ENCODE measurements at places on chromosomes 7 and 10.
A peak's percentile ranks its signal among the peaks of the same experiment; 100 is the strongest.

DNA sequence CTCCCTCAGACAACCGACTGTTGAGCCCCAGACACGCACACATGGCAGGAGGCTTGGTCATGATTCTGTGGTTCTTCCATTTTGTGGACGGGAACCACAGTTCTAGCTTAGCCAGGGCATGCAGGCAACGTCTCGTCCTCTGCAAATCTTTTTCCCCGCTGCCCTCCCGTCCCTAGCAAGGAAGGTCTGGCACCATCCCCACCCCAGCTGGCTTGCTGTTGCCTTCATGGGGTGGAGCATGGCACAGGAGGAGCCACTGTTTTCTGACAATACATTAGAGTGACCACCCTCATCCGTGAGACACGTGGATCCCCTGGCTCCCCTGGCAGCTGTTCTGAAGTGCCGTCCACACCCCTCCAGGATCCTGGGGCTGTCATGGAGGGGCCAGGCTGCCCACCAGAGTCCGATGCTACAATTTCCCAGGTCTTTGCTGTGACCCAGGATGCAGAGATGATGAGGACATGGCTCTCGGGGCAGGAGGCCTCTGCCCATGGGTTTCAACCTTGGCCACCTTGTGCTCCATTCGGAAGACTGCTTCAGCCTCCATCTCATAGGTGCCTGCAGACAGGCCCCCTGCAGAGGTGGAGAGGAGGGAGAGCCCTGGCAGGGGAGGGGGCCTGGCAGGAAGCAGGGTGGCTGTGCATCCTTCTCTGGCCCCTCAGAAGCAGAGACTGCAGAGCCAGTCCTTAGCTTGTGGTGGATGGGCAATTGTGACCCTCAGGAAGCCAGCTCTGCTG, 233.6 kb downstream of the GLRX3 start:
- no peak for DNase-seq

DNA sequence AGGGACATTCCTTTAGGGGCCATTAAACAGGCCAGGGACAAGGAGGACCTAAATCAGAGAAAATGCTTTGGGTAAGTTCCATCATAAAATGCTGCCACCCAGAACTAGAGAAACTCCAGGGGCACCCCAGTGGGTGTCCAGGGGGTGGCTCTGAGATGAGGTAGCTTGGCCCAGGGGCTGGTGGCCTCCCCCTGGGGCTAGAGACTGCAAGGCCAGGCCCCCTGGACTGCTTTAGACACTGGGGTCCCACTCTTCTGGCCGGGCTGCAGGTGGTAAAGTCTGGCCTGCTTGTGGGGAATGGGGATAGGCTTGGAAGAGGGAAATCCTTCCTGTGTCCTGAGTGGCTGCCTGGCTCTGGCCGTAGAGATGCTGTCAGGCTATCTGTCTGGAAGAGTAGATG, 169.6 kb upstream of the PODXL start:
- no peak for DNase-seq

GRCh38 chr7:130141884-130142653, 63.1 kb downstream of the TMEM209 start:
- DNase-seq = no peak

DNA sequence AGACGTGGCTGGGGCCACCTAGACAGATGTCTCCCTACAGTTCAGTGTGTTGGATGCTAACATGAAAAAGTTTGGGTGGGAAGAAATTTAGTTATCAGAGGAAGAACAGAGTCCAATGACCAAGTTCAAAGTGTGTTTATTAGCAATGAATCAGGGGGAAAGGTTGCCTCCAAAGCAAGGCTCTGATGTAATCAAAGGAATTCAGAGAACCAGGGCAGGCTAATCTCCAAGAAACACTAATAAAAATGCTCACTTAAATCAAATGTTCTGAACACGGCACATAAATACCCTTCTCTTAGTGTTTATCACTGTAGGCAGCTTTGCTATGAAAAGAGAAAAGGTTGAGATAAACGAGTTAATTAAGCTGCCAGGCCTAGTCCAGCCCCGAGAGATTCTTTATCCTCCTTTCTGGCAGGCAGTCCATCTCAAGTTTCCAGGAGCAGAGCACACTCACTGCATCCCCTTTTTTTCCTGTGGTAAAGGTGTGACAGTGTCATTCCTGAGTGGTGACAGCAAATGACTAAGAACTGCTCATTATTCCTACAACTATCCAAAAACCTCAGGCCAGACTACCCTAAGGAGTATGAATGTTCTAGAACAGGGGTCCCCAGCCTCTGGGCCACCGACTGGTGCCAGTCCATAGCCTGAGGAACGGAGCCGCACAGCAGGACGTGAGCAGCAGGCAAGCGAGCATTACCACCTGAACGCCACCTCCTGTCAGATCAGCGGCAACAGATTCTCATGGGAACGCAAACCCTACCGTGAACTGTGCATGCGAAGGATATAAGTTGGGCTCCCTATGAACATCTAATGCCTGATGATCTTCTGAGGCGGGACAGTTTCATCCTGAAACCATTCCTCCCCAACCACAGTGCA, 66.9 kb upstream of the FHIP2A start:
- no peak for DNase-seq

DNA sequence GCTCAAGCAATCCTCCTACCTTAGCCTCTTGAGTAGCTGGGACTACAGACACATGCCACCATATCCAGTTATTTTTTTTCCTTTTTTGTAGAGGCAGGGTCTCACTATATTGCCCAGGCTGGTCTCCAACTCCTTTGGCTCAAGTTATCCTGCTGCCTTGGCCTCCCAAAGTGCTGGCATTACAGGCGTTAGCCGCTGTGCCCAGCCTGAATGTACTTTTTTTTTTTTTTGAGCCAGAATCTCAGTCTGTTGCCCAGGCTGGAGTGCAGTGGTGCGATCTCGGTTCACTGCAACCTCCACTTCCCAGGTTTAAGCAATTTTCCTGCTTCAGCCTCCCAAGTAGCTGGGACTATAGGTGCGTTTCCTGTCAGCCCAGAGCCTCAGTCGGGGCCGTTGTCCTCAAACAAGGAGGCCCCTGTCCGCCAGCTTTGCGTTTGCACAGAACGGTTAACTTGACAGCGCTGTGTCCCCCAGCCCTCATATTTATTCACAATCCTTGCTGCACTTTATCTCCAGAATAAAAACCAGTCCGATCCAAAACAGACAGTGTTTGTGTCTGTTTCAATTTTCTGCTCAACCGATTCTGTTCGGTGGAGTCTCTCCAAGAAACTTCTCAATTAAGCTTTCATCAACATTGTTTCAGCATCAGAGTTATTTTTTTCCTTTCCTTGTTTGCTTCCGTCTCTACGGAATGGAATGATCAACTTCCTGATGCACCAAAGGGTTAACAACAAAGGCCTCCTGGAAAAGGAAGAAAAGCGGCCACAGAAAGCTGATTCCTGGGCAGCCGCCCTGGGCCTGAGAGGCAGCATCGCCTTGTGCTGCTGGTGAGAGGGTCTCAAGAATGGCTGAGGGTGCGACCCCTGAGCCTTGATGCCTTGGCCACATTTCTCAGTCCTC, 64.5 kb downstream of the PDIA4 start:
- DNase-seq = no peak

DNA sequence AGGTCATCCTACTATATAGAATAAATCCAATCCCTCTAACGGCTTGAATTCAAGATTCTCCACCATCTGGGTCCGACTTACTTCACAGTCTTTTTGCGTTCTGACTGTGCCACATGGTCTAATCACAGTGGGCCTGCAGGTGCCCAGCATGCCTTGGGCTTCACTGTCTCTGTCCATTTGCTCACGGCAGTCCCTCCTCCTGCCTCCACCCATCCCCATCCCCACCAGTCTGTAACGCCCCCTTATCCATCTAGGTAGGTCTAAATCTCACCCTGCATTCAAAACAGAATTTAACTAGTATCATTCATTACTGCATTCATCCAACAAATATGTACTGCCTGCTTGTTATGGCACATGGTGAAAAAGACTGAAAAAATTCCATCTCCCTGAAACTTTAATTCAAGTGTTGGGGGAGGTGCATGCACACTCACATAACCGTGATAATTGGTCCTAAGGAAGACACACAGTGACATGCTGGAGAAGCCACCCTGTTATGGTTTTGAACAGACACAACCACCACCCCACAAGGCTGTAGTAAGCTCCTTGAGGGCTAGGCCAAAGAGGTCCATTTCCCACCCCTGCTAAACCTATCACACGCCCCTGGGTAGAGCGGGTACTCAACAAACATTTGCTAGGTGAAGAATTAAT, 24.2 kb downstream of the SORBS1 start:
- no peak for DNase-seq

DNA sequence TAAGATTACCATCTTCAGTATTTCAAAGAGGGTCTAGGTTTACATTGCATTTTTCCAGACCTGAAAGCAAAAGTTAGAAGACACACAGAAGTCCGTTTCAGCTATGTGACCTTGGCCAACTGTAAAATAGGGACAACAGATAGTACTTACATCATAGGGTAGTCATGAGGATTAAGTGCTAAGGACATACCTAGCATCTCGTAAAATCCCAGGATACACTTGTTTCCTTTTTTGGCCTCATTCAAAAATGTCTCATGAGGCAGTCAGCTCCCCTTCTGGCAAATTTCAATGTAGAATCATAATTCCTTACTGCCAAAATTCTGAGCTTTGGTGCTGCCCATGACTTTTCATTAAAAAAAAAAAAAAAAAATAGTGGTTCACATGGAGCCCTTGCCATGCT, 6.4 kb upstream of the DUSP5 start:
- no peak for DNase-seq

DNA sequence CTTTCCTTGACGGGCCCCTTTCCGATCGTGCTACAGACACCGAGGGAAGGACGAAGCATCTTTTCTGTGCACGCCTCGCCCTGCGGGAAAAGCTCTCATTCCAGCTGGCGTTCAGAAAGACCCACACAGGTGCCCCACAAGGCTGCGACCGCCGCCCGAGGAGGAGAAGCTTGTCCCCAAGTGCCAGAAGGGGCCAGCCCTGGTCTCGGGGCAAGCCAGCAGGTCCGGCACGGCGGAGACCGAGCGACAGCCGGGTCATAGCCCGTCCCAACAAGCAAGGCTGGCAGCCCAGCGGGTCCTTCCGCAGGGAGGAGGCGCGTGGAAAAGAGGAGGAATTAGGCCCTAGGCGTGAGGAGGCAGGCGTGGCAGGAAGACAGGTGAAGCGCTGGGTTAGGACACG, 62.7 kb downstream of the TNRC18 start:
- DNase-seq = no peak

DNA sequence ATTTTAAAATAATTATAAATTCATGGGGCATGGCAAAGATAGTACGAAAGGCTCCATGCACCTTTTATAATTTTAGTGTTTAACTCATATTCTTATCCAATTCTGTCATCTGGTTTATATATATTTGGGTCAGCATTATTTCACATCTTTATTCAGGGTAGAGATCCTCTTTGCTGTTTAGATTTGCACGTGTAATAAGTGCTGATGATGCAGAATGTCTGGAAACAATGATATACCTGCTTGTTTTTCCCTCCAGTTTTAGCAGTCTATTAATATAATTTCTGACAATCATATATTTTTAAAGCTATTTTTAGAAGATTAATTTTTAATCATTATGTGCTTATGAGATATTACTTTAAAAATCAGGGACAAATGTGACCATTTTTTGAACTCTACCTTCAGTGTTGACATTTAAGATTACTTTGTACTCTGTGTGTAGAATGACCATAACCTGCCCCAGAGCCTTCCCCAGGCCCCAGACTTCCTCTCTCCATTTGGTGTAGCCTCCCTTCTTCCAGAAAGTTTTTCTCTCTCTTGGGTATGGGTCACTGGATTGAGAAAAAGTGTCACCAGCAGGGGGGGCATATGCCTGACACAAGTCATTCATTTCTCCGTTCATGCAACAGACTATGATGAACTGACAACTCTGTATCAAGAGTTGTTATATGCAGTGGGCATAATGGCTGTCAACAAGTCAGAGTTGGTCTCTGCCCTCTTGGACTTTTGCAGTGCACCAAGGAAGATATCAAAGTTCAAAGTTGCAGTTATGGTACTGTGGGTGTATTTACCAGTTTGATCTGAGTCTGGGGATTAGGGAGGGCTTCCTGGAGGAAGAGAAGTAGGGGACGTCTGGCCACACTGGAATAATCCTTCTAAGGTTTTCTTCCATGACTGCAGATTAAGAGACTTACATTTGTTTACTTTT, 192.6 kb upstream of the CCDC6 start:
- DNase-seq = no peak

DNA sequence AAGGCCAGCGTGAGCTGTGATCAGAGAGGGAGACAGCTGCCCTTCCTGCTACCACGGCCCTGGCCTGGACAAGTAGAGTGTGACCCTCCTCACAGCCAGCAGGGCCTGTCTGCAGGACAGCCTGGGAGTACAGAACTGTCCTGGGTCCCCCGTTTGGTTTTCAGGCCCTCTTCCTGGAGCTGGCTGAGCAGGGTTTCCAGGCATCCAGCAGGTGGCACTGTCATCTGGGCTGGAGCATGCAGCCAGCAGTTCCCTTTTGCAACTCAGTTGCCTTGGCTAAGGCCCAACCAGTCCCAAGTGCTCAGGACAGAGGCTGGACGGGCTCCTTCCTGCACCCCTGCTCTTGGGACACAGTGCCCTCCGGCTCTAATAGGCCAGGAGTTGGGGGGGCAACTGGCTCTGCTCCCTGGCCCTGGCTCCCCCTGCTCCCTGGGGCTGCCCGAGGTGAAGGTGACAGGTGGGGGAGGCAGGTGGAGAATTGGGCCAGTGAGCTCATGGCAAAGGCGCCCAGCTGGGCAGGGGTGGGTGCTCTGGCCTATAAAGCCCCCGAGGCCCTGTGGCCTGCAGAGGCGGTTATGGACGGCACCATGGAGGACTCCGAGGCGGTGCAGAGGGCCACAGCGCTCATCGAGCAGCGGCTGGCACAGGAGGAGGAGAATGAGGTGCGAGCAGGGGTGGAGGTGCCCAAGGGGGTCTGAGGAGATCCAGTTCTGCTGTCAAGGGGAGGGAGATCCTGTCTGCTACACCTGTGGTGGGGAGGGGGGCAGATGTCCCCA, at the start of gene ANKRD2:
ANKRD2 (plus strand) TSS at position 566 of the 776 bp plus-strand sequence; CDS start at position 576, 10 bp downstream.
- DNase-seq = peak; percentile 18

DNA sequence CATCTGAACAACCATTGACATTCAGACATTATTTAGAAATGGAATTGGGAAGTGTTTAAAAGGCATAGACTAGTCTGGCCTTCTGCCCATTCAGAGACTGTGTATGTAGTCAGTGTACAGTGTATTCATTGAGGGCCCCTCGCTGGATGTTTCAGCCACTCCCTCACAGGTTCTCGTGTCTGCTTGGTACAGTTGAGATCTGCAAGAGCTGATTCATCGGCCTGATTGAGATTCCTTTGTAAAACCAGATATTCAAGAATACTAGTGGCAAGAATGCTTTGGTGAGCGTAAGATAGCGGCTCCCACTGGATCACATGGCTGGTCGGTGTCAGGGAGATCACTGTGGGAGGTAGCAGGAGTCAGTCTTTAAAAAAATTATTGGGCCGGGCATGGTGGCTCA, 119.5 kb downstream of the TCF7L2 start:
- DNase-seq = no peak

GRCh38 chr7:153091477-153091876, 331.9 kb downstream of the ACTR3B start:
- DNase-seq = no peak

- DNase-seq = no peak
Observed at GRCh38 chr10:19785366-19785765, 30.9 kb upstream of the PLXDC2 start.

GRCh38 chr10:33412241-33412640, 77.8 kb upstream of the NRP1 start:
- DNase-seq = no peak
